Kidney glomerular epithelial cell (primary cell): ENCODE measurements at places on chromosomes 4 and X.

DNA sequence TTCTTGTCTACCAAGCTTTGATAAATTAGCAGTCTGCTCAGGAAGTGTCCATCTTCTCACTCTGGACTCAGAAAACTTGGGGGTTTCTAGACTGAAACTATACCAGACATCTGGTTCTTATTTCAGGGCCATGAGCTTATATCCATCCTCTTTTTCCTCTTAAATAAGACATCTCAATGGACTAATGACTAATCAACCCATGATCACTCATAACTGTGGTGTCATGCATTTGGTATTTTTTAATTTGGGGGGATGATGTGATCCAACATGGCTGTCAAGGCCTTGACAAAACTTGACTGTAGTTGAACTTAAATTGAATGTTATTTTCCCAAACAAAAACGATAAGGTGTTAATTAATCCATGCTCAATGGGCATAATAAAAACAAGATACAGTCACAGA lies 87.8 kb downstream of the GPRASP3 start:
- DNase-seq: no peak

DNA sequence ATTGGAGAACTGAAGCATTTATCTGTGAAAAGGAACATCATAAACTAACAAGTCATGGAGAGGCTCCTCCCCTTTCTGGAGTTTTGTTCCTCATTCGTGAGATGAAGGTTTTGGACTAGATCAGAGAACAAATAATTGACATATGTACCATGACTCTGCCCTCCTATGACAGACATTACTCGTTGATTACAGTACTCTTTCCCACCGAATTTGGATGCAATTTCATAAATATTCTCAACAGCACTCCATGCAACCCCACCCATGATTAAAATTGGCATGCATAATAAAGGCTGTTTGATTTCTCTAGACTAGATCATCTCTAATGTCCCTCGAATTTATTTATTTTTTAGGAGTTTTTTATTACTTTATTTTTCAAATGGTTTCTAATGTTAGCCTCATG lies 258.9 kb upstream of the LDB2 start:
- DNase-seq: no peak

DNA sequence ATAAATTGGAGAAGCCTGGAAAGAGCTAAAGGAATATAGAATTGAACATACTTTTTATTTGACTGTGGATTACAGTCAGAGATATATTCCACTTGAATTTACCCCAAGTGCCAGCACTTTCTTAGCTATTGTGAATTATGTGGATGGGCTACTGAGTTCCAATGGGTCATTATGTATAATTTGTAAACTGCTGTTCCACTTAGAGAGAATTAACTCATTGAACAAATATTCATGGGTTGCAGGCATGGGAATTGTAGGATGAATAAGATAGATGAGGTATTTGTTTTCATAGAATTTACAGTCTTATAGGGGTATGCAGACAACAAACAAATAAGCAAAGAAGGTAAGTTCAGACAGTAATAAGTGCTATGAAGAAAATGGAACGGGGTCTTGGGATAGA lies 195.7 kb downstream of the SHROOM3 start:
- peak; percentile 26 for DNase-seq

DNA sequence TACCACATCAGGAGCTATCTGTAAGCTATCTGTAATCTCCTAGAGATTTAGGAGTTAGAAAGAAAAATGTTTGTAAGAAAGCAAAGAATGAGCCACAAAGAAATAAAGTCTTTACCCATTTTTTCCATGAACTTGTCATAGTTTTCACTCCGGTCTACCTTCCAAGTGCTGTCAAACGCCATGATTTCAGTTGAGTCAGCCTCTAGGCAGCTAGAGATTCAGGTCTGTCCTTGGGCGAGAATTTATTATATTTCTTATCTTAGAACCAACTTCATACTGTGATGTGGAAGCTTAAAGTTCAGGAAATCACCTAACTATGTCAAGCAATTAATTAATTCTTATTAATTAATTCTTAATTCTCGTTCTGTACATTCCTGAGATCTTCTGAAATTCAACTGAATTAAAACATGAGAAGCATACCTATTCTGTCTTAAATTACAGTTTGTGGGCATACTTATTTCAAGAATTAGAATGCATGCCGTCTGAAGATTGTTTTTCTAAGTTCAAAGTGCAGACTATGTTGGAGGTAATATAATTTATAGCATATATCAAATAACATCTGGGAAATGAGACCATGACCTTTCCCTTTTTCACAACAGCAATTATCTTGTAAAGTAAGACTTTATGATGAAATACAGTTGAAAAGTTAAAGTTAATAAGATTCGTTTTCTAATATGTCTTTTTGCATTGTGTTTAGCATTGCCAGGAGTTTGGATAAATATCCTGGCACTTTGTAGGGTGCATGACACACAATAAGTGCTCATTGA lies at the start of gene FABP2:
FABP2 (minus strand) TSS at position 218 of the 767 bp plus-strand sequence; CDS start at position 182, 36 bp downstream.
- DNase-seq: no peak

DNA sequence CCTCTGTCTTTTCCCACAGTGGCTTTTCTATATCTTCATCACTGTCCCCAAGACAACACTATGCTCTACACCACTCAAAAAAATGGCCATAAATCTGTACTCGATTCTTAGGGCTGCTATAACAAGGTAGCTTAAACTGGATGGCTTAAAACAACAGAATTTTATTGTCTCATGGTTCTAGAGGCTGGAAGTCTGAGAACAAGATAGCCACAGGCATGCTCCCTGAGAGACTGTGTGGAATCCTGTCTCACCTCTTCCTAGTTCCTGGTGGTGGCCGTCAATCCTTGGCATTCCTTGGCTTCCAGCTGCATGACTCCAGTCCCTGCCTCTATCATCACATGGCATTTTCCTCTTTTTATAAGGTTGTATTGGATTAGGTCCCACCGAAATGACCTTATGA lies 70.7 kb upstream of the DCLK2 start:
- peak; percentile 84 for DNase-seq

DNA sequence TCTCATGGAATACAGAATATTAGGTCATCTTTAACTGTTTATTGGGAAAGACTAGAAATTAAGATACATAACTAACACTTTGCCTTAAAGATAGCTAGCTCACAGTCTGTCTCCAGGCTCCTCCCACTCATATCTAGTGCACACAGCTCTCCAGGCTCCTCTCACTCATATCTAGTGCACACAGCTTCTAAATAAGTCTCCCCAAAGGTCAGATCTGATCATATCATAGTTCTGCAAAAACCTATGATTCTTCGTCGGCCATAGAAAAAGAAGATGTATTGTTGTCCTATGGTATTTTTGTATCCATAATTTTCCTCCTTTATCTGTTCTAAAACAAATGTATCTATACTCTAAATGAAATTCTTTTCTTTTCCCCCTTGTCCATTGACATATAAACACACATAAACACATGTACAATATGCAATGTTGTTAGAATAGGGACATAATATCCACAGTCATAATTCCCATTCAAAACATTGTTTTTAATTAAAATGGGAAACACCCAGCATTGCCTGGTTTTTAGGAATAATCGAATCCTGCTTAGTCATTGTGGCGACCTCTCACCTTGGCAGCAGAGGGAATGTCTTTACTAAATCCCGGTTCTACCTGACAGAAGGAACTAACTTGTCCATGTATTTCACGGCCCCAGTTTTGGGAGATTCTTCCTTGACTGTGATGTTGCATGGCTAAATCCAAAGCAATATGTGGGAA lies 1282.0 kb downstream of the PCDH7 start:
- DNase-seq: no peak

GRCh38 chrX:138946926-138947325 lies 235.4 kb upstream of the FGF13 start:
- DNase-seq: no peak

DNA sequence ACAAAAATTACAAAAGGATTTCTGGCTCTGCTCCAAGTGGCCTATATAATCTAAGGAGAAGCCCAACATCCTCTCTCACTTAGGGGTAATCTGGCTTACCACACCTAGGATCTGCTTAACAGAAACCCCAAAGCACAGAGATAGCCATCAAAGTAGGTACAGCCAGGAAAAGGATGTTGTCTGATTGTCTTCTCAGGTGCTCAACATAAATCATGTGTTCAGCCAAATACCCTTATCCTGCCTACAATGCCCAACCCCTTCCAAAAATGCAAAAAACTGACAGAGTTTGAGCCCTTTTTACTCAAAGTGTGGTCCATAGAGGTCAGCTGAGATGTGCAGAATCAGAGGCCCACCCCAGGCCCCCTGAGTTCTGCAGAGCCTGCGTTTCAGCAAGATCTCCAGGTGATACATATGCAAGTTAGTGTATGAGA lies 53.9 kb downstream of the PPM1K start:
- no peak for DNase-seq

DNA sequence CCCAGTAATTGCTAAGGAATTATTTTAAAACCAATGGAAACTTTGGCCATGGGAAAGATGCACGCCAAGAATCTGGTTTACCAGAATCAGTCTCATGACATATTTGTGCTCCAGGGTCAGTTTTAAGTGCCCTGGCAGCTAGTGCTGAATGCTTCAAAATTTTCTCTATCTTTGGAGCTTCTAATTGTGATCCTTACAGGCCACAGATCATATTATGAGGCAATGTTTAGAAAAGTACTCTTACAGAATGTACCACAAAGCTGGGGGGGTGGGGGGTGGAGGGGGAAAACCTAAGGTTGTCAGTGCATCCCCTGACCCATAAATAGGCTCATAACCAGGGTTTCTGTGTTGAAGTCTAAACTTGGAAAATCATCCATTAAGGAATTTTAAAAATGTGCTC lies 514.5 kb downstream of the INPP4B start:
- no peak for DNase-seq

- DNase-seq: no peak
These were observed 135.8 kb upstream of the FRG1 start for GRCh38 chr4:189804894-189805293.

GRCh38 chr4:56686537-56687231 lies 5.6 kb upstream of the HOPX start:
- DNase-seq: no peak

DNA sequence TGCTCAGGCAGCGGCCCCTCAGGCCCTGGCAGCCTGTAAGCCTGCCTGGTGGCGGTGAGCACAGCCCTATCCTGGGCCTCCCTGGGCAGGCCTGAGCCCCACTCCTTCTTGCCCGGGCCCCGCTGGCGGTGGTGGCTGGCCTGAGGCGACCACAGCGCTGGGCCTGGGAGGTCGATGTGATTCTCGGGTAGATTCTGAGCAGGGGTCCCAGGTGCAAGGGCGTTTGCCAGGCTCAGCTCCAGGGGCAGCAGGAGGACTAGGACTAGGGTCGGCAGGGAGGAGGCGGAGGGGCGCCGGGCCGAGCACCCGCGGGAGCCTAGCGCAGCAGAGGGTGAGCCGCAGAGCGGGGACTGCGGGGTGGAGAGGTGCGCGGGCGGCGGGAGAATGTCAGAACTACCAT lies 17.0 kb downstream of the FAM9A start:
- DNase-seq: no peak

GRCh38 chr4:20570981-20571715 lies 129.1 kb upstream of the PACRGL start:
- DNase-seq: no peak

DNA sequence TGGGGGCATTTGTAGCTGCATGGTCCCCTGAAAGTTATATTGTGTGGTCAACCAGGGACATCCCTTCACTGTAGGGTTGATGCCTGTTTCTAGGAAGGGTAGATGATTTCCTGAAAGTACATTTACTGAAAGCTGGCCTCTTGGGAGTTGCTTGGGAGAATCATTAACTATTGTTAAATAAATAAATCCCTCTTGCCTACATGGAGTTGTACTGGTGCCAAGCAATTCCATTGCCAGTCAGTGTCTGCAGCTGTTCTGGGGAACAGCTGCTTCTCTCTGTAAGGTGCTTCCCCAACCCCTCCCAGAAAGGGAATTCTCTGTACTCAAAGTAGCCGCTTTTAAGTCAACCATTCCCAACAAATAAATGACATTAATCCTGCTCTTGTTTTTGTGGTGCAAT lies 51.1 kb downstream of the C4orf51 start:
- peak; percentile 90 for DNase-seq

- no peak for DNase-seq
These were observed 5.5 kb upstream of the PHF8 start for GRCh38 chrX:54049801-54050200.

- DNase-seq: peak; percentile 52
These were observed 60.2 kb upstream of the CBR4 start for GRCh38 chr4:169070071-169070894.

DNA sequence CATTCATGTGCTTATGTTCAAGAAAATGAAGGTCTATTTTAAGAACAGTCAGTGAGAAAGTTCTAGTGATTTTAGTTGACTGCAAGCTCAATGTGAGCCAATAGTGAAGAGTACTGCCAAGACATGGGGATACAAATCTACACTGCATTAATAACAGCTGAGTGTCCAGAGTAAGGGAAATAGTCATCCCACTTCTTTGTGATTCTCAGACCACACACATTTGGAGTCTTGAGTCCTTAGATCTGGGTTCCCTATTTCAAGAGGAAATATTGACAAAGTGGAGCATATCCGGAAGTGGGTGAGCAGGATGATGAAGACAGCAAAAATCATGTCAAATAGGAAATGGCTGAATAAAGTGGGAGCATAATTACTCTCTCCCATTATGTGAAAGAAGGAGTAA lies 171.1 kb downstream of the LARP7 start:
- DNase-seq: no peak

DNA sequence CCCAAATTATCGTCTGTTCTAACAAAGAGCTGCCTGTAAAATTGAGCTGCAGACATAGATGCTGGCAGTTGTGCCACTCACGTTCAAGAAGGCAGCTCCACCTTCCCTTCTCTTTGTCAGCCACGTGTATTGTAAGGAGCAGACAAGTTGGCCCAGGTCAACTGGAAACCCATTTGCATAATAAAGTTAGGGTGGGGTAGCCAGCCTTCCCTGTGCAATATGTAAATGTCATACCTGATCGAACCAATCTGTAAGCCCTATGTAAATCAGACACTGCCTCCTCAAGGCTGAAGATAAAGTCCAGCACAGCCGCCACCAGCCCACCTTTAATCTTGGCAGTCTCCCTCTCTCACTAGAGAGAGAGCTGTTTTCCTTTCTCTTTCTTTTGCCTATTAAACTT lies 117.2 kb downstream of the TMEM144 start:
- DNase-seq: no peak

DNA sequence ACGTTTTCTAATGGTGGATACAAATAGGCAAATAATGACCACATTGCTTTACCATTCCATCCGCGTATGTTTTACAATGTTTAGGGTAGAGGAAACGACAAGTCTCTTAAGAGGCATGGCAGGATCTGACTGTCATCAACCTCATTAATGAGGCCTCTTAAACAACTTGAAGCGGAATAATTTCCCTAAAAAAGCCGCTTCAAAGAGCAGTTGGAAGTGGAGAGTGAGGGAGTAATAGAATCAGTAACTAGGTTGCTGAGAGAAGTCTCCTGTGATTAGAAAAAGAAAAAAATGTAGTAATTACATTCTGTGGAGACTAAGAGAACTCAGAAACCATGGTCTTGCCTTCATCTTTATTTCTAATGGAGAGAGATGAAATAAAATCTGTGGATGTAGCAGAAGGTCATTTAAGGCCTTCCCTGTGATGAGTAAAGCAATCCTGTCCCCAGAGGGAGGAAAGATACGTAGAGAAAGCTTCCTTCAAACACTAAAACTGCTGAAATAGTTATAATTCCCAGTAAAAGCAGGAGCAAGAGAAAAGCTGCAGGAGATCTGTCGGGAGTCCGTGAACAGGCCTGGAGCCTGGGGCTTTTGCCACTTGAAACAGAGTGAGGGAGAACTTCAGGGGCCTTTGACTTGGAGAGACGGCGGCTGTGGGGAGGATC lies 11.1 kb upstream of the SEPSECS start:
- no peak for DNase-seq
